ENCODE measurements at places on chromosomes 7 and 10.
A peak's percentile ranks its signal among the peaks of the same experiment; 100 is the strongest.

DNA sequence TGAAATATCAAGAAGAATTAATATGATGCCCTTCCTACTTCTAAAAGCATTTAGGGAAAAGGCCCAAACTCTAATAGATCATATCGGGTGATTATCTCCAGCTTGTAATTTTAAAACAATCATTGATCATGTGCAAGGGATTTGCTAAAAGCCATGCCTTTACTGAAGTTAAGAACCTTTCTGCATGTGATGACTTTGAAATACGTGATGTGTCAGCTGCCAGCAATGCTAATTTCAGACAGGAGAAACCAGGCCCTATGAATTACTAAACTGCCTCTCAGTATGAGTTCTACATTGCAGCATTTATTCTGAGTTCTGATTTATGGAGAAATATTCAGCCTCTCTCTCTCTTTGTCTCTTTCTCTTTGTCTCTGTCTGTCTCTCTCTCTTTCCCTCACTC is 203.6 kb upstream of the AKR1E2 start:
- DNase-seq, result no peak

DNA sequence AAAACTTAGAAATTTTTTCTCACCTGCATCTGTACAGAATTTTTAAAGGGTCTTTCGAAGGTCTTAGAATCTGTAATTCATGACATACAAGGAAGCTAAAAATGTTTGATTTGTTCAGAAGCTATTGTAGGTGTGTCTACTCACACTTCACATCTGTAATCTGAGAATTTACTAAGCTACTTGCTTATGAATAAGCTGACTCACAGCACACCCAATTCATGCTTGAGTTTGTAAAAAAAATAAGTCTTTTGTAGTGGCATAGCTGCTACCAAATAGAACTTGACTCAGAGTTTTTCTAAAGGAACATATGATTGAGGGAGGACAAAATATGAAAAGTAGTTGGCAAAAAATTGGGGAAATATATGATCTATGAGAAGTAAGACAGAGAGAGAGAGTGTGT is 12.7 kb upstream of the AGR2 start:
- no peak for DNase-seq

DNA sequence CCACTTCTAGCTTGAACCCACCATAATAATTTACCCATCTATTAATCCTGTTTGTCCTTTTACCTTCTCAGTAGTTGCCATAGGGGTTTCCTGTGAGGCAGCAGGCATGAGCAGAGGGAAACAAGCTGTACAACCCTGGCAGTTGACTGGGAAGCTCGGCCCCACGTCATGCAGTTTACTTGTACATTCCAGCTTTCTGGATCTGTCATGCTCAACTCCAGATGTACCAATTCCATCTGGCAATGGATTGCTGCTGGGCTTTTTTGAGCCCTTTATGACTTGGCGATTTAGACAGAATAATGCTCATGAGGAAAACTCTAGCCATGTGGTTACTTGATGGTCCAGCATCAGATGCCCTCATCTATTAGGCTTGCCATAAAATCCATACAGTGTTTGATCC is 112.5 kb downstream of the GNAI1 start:
- DNase-seq, result no peak

DNA sequence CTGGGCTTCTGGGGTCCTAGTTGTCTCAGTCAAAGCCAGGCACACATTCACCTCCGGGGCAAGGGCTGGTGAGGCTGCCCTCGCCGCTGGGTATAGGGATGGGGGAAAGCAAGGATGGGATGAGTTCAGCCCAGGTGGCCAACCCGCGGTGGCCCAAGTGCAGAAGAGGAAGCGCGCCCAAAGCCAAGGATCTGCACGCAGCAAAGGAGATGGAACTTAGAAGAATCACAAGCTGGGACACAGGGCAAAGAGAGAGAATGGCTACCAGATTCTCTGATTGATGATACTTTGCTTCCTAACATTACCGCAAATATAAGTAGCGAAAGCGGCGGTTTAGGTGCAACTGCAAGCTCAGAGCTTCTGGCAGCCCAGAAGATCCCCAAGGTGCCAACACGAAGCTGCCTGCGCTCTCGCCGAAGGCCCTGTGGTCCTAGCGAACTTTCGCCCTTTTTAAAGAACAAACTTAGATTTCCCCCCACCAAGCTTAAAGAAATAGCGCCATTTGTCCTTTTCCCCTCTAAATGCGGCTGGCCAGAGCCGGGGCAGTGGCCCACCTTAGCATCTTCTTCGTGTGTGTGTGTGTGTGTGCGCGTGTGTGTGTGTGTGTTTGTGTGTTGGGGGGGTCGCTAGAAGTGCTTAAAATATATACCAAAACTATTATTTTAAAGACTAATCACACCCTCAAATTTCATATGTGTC is 927 bp upstream of the MKX start:
- DNase-seq, result peak; percentile 8

- no peak for DNase-seq
Measured at GRCh38 chr10:132600416-132600815, 62.8 kb downstream of the INPP5A start.

GRCh38 chr7:123494193-123494796 is 40.1 kb downstream of the IQUB start:
- DNase-seq, result no peak

DNA sequence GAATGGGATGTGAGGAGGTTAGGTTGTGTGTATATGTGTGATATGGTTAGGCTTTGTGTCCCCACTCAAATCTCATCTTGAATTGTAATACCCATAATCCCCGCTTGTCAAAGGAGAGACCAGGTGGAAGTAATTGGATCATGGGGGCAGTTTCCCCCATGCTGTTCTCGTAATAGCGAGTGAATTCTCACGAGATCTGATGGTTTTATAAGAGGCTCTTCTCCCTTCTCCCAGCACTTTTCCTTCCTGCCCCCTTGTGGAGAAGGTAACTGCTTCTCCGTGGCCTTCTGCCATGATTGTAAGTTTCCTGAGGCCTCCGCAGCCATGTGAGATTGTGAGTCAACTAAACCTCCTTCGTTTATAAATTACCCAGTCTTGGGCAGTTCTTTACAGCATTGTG is 47.3 kb downstream of the NPVF start:
- DNase-seq, result no peak

DNA sequence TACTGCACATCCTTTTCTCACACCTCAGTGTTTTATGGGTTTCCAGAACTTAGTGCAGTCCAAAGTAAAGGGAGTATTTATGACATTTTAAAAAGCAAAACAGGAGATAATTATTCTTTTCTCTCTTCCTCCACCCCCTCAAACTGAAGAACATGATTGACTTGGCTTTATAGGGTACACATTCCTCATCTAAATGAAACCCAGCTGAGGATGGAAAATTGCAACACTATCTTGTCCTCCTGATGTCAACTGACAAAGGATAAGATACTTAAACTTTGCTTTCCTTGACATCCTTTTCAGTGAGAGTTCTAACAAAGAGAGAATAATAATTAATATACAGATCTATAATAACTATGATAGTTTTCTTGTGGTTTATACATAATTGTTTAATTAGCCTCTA is 299.1 kb downstream of the BBS9 start:
- DNase-seq, result no peak

DNA sequence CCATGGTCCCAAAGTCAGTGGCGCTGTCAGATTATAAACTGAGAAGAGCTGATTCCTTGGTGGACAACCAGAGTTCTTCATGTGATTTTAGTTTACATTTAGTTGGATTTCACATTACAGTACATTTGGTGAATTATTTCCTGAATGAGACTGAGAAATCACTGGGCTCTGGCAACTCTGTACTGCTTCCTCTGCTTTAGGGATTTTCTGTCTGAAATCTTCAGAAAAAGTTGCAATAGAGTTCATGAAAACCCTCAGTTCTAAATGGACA is 242.6 kb downstream of the BICC1 start:
- no peak for DNase-seq

DNA sequence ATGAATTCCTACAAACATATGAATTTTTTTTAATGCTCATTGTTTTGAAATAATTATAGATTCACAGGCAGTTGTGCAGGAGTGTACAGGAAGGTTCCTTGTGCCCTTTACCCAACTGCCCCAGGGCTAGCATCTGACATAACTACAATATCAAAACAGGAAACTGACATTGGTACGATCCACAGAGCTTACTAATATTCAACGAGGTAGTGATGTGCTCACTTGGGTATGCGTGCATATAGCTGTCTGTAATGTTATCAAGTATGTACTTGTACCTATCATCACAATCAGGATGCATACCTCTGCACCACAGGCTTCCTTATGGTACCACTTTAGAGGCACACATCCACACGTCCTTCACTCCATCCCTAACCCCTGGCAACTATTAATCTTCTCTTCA is 68.3 kb downstream of the BMS1 start:
- DNase-seq, result no peak

- no peak for DNase-seq
Measured at GRCh38 chr10:1059902-1060301, 3.7 kb downstream of the WDR37 start.

DNA sequence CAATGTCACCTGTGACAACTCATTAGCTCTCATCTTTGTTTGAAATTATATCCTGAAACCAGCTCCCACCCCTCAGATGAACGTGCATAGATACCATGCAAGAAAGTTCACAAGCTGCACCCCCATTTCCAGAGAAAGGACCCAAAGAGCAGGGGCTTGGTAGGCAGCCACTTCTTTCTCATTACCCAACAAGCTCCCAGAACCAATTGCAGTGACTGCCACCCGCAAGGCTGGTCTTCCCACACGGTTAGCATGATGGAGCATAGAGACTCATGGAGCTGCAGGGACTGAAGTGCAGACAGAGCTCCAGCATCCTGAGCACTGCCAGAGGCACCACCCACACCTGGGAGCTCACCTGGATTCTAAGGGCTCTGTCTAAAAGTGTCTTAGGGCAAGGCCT is 28.5 kb downstream of the FRMPD2 start:
- no peak for DNase-seq

- DNase-seq, result peak; percentile 27
Measured at GRCh38 chr7:17234398-17235031, 63.9 kb upstream of the AHR start.

DNA sequence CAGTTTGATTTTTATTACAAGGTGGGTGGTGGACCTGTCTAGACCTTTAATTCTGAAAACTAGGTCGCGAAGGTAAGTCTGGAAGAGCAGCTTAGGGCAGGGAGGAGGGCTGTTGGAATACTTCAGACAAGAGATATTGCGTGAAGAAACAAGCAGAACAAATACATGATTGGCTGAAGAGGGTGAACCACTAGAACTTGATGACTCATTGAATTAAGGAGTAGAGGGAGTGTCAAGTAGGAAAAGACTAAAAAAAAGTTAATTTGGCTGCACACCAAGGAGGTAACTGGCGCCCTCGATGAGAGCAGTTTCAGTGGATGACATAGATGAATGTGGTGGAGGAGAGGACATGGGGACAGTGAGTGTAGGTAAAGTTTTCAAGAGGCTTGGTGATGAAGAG is 41.3 kb downstream of the WNT2 start:
- no peak for DNase-seq

DNA sequence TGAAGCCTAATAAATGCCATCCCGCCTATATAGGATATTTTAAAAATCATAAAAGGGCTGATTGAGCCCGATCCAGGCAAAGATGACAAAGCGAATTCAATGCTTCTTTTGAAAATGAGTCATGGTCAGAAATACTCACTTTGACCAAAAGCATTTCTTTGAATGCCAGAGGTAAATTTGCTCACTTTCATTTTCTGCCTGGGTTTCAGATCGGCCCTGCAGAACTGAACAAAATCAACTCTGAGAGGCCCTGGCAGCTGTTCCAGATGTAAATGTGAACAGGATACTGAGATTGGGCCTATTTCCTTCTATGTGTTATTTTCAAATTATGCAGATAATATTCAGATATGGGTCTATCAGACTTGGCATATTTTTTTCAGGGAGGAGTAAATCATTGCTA is 114.8 kb upstream of the ARID5B start:
- DNase-seq, result no peak

- DNase-seq, result peak; percentile 51
Measured at GRCh38 chr7:26202019-26202990, 760 bp downstream of the CBX3 start.

GRCh38 chr7:4076701-4077294 is 605.3 kb upstream of the FOXK1 start:
- DNase-seq, result no peak

DNA sequence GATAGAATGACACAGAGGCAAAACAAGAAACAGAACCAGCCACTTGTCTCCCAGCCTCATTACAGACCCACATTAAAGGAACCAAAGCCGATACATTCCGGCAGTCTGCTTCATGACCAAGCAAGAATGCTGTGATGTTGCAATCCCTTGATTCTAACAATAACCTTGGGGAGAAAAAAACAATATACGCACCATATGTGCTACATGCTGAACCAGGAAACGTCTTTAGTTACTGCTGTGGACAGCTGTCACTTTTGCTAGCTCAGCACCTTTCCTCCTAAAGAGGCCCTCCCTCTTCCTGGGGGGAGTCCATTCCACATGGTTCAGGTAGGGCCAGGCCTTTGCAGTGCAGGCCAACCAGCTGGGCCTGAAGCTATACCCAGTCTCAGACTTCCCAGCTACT is 79.1 kb downstream of the PRTFDC1 start:
- no peak for DNase-seq

DNA sequence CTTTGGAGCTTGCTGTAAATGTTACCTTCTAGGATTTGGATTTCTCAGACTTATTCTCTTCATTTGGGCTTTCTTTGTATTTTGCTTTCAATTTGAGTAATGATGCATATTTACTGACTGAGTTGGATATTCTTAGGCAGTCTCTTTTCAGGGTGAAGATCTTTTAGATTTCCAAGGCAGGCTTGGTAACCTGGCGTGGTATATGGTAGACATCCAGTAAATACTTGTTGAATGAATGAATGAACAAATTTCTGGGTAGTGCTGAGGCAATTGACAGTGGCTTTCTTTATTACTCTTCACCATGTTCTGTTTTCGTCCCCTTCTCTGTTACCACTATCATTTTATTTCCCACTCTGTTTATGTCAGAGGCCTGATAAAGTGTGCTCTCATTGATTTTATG is 27.1 kb downstream of the BBS9 start:
- DNase-seq, result no peak

GRCh38 chr10:62463364-62463763 is 89.2 kb downstream of the ZNF365 start:
- no peak for DNase-seq

- DNase-seq, result no peak
Measured at GRCh38 chr7:98235901-98236300, 16.1 kb downstream of the TECPR1 start.

DNA sequence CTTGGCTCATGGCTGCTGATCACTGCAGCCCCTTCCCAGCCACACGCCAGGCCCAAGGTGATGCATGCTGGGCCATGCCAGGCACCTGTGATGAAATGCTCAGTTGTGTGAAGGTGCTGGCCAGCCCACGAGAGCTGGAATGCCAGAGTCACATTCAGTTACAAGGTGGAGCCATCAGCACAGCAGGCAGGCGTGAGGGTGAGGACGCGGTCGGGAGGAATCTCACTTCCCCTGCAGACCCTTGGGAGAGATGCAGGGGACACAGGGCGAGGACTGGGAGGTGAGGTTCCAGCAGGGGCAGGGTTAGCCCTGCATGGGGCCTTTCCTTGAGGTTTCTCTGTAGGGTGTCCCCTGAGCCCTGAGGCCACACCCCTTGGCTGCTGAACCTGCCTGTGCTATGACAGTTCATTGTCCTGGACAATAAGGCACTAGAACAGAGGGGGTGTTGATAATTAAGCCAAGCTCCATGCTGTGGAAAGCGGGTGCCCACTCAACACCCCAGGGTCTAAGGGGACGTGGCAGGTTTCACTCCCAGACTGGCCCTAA is 82.4 kb downstream of the ADARB2 start:
- no peak for DNase-seq

All from activated T-cell treated with anti-CD3 and anti-CD28 coated beads for 48 hours (primary cell).